Stimulated activated CD4-positive, alpha-beta T cell treated with anti-CD3 and anti-CD28 coated beads, Interleukin-1b, Interleukin-23, amount 100 ng/mL, for 4 hours (primary cell): ENCODE measurements at places on chromosomes 2 and 18.

- DNase-seq = no peak
Measured at GRCh38 chr2:58336416-58336815, 95.3 kb upstream of the FANCL start.

DNA sequence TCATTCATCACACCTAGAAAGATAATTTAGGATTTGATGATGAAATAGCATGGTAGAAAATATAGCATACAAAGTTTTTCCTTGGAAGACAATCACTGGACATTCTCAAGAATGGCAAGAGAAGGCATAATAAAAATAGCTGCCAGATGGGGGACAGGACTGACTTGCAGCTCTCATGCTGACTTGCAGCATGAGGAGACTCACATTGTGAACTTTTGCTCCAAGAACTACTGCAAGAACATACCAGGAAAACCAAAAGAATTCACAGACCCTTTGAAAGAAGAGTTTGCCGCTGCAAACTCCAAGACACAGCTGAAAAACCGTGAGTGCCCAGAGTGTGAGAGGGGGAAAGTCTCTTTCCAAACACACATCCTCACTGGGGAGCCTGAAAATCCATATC, 47.0 kb downstream of the CRYGD start:
- no peak for DNase-seq

DNA sequence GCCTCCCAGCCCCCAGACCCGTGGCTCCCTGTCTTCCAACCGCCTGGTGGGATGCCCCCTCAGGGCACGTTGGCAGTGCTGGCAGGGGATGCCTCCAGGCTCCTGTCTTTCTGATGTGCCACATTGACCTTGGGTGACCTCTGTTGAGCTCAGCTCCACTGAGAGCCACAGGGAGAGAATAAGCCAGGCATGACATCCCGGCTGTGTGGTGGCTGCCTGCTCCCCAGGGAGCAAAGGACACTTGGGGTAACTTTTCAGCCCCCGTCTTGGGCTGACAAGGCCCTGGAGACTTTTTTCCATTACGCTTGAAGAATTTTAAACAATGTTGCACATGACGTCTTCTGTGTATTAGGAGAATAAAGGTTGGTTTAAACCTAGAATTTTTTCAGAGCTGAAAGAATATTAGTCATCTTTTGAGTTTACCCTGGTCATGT, 246.0 kb downstream of the TSN start:
- DNase-seq = no peak

DNA sequence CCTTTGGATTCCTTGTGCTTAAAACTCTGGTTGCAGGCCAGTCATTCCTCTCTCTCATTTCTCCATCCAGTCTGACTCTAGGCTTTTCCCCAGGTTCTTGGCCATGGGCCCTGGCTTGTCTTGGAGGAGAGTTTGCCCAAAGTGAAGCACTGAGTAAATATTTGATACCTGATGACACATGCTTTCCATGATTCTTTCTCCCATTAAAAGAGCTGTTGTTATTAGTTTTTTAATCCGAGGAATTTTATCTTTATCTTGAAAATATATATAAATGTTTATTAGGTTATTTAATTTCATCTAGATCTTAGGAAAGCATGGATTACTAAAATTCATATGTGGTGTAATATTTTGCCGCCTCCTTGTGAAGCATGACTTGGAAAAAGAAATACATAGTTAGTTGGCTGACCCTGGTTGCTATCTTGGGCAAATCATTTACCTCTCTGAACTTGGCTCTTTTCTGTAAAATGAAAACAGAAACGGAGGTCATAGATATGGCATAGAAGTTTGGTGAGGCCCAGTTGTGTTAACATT, 650.1 kb downstream of the SLC4A3 start:
- DNase-seq = no peak

DNA sequence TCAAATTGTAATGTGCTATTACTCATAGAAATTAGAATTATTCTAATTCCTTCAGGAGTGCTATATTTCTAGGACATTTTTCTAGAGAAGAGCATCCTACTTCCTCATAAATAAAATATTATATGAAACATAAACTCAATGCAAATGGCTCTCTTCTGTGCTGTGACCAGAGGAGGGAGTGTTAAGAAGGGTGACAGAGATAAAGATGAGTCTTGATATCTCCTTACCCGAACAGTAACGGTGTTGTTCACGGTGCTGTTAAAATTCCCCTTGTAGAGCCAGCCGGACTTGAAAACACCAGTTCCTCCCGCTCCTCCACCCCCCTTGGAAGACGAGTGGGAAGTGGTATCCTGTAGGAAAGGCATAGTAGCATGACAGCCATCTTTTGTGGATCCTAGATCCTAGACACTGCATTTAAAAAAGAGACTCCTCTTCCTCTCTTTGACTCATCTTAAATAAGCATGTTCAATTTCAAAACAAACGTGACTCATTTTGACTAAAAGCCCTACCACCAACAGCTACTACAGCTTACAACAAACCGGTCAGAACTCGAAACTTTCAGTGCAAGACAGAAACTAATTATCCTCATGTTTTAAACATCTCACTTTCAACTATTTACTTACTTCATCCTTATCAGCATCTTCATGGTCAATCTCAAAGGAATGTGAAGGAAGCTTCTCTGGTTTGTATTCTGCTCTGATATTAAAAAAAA, 156.3 kb downstream of the DOCK10 start:
- DNase-seq = no peak

GRCh38 chr2:170905864-170906263, 23.2 kb upstream of the GORASP2 start:
- no peak for DNase-seq

GRCh38 chr2:125710561-125710960, 945.4 kb upstream of the GYPC start:
- DNase-seq = no peak

GRCh38 chr2:37784759-37785149, 113.3 kb upstream of the CDC42EP3 start:
- DNase-seq = no peak

- no peak for DNase-seq
Measured at GRCh38 chr2:120034621-120035020, 21.7 kb downstream of the EPB41L5 start.

GRCh38 chr2:648476-649424, 28.5 kb downstream of the TMEM18 start:
- DNase-seq = no peak

GRCh38 chr2:115285416-115285815, 843.0 kb downstream of the DPP10 start:
- DNase-seq = no peak

DNA sequence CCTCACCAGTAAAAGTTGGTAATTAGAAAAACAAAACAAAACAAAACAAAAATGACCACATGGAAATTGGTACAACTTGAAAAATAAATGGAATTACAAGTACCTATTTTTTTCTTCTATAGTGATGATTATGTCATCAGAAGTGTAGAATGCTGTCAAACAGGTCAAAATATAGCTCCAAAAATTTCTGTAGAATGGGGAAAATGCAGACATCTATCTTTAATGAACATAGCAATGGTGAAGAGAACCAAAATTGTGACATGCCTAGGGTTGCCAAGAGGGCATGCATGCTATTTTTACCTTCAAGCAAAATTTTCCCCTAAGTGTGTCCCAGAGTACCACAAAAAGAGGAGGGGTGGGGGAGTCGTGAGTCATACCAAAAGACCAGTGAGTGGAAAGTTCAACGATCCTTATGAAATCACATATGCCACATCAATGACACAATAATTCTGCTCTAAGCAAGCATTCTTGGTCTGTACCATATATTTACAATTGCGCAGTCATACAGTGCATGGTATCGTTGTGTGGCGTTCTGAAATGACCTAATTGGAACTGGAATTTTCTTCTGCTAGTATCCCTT, 1436.4 kb downstream of the SUCLG1 start:
- DNase-seq = no peak

DNA sequence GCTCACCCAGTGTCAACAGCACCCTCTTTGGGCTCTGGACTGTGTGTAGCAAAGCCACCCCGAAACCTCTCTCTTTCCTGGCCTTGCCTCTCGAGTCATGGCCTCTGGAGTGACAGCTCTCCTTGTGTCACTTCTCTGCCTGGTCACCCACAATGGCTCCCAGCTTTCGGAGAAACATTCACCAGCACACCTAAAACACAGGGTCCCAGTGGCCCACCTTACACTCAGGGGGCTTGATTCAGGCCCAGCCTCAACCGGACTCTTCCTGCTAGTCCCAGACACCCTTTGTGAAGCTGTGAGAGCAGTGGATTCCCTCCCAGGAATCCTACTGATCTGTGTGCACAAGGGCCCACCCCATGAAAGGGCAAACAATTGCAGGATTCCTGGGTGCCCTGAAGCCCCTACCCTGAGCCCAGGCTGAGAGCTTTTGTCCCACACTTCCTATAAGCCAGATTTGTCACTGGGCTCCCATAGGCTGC, 137.2 kb upstream of the HAAO start:
- no peak for DNase-seq

DNA sequence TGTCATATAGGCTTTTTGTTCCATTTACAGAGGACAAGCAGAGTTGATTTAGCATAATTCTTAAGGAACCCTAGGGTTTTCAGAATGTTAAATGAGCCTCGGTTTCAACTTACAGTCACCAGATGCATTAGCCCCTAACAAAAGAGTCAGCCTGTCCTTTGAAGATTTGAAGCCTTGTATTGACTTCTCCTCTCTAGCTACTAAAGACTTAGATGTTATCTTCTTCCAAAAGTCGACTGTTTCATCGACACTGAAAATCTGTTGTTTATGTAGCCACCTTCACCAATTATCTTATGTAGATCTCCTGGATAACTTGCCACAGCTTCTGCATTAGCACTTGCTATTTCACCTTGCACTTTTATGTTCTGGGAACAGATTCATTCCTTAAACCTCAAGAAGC, 31.6 kb upstream of the SOX11 start:
- no peak for DNase-seq

DNA sequence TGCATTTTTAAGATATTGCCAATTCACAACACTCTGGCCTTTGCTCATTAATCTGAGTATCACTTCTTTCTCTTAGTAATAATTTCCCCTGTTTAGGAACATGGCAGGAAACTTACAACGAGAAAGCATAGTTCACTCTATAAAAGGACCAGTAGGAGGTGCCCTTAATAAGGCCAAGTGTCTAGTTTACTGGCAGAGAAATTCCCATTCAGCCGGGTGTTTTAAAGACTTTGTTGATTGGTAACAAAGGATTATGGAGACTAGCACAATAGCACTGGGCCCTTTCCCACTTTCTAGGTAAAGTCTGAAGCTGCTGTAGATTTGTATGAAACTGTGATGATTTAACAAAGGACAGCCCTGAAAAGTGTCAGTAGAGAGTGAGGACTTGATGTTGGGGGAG, 3.1 kb downstream of the DCC start:
- DNase-seq = no peak

DNA sequence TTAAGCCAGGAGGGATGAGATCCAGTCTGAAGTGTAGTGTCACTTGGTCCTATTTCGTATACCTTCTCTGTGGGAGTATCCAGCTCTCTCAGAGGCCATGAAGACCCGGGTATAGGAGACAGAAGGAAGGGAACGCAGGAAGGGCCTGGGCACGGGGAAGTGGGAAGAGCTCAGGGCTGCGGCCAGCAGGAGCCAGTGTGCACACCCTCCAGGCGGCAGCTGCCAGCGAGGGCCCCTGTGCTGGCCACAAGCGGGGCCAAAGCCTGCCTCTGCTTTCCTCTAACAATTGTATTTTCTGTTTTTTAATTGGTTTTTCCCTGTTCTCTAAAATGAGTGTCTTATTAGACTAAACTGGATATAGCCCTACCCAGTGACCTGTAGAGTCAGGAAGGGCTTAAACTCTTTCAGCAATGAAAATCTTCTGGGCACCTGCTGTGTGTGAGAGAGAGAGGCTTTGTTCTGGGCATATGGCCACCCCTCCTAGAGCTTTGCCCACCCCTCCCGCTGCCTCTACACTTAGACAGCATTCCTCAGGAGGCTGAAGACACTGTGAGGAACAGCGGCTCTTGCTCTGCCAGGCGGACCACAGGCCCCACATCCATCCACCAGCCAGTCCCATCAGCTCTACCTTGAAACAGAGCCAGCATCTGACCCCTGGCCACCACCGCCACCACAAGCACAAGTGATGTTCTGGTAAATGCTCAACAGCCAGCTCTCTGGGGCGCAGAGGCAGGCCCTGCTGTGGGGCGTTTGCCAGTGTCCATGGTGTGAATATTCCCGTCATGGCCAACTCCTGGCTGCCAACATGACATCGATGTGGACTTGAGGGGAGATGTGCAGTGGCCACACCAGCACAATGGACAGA, 9.5 kb downstream of the GPR17 start:
- DNase-seq = no peak

GRCh38 chr2:51624995-51625394, 593.1 kb upstream of the NRXN1 start:
- DNase-seq = no peak

GRCh38 chr2:2671826-2672225, 340.8 kb upstream of the MYT1L start:
- DNase-seq = no peak

DNA sequence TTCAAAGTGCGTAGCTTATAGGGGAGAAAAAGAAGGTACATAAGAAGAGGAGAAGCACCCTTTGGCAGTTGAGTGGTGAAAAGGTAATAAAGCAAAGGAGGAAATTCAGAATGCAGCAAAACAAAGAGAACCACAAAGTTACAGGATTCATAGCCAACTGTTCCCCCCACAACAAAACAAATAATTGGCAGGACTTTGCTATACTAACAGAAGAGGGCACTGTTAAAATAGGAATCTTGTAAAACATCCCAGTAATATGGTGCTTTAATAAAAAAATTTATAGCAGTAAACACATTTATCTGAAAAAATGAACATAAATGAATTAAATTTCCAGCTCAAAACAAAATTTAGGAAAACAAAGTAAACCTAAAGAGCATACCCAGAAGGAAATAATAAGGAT, 42.3 kb downstream of the R3HDM1 start:
- DNase-seq = no peak

DNA sequence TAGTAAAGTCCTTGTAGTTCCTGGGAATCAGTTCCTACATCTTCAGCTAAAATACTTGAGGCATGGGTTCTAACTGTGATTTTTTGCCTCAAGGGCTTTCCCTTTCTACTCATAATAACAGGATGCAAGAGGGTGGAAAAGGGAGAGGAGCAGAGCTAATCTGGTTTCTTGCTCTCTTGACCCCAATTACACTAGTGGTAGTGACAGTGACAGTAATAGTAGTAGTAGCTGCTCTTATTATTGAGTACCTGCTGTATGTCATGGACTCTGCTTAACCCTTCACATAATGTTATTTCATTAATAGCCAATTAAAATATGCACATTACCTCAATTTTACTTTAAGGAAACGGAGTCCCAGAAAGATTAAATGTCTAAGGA, 214.8 kb upstream of the HNRNPA3 start:
- DNase-seq = no peak

- no peak for DNase-seq
Measured at GRCh38 chr18:67583621-67584020, 67.1 kb upstream of the DSEL start.

DNA sequence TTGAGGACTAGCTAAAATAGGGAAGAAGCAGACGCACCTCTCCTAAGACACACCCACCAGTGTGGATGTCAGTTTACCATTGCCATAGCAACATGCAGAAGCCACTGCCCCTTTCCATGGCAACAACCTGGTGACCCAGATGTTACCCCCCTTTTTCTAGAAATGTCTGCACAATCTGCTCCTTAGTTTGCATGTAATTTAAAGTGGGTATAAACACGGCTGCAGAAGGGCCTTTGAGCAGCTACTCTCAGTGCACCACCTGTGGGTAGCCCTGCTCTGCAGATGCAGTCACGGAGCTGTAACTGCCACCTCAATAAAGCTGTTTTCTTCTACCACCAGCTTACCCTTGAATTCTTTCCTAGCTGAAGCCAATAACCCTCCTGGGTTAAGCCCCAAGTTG, 87.1 kb downstream of the FBXO15 start:
- DNase-seq = no peak

GRCh38 chr2:110149330-110150220, 34.0 kb upstream of the MALL start:
- no peak for DNase-seq
